ENCODE measurements at places on chromosomes 5 and 9. TPM values are rescaled to one million over a fixed set of nuclear protein-coding genes. Genes with fewer than 3 reads are reported as not detected.

DNA sequence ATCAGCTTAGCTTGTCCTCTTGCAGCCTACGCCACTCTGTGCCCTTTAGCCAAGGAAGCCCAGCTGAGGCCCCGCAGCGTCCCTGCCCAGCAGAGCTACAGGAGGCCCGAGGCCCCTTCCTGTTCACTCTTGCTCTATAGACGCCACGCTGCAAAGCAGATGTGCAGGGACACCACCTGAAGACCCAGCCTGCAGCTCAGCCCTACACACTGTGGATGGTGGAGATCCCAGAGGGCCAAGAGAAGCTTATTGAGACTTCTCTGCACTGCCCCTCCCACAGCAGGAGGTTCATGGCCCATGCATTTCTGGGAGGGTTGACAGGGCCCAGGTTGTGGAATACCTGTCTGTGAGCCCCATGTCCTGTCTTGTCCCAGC, 33.6 kb downstream of the IRF1 start:
- peaks cover 82% of the 10 kb centered on the region for H3K4me1 ChIP-seq
- H3K4me3 ChIP-seq, result no peak overlapping the region
- no peak for DNase-seq
- H3K36me3 ChIP-seq, result no peaks in the 10 kb centered on the region

DNA sequence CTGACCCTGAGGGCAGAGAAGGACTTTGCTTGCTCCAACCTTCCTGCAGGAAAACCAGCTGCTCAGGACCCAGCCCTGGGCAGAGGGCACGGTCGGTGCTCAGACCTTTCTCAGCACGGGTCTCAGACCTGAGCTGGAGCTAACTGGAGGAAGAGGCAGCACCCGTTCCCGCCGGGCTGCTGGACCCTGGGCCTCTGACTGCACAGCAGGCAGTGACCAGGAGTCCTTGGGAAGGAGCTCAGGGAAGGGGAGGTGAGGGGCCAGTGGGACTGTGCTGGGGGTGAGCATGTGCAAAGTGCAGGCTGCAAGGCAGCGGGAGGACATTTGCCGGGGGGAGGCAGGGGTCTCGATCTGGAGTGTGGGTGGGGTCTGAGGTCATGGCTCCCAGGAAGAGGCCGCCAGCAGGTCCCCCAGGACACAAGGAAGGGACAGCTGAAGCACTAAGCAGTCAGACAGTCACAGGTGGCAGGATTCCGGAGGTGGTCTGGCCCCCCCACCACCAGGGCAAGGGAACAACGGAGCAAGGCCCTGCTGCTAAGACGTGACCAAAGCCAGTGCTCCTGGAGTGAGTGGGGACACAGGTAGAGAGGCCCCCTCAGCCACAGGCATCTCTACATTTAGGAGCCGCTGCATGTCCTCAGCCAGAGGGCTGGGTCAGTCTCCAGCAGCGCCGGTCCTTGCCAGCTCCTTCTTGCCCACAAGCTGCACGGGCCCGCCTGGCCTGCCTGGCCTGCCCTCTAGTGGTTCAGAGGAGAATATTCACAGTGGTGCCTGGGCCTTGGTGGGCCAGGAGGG, 4.8 kb upstream of the DPM2 start:
- DNase-seq, result no peak
- H3K4me1 ChIP-seq, result no peaks in the 10 kb centered on the region
- no peak overlapping the region for H3K27ac ChIP-seq
- H3K36me3 ChIP-seq, result peaks cover 77% of the 10 kb centered on the region
- no peaks in the 10 kb centered on the region for H3K27me3 ChIP-seq

GRCh38 chr5:40376566-40376965, 303.1 kb upstream of the PTGER4 start:
- peaks cover 2% of the 10 kb centered on the region for H3K36me3 ChIP-seq
- no peak overlapping the region for H3K27ac ChIP-seq
- no peaks in the 10 kb centered on the region for H3K27me3 ChIP-seq
- no peak overlapping the region for H3K4me3 ChIP-seq
- H3K4me1 ChIP-seq, result peaks cover 2% of the 10 kb centered on the region

DNA sequence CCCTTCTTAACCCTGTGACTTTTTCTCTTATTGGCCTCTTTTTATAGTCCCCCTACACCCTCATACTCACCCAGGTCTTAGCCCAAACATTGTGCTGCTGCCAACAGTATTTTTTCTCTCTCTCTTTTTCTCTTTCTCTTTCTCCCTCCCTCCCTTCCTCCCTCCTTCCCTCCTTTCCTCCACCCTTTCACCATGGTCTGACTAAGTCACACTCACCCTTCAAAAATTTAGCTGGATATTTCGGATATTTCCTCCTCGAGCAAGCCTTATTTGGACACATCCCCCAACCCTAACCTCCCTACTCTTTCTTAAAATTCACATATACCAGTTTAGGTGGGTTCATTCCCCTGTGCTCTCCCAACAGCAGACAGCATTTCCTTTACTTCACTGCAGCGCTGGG, 64.7 kb downstream of the FGF1 start:
- no peaks in the 10 kb centered on the region for H3K27me3 ChIP-seq
- H3K4me3 ChIP-seq, result no peak overlapping the region
- no peak overlapping the region for H3K27ac ChIP-seq
- H3K4me1 ChIP-seq, result no peaks in the 10 kb centered on the region

- H3K27me3 ChIP-seq, result no peaks in the 10 kb centered on the region
- H3K4me3 ChIP-seq, result no peak overlapping the region
- DNase-seq, result no peak
- H3K36me3 ChIP-seq, result no peaks in the 10 kb centered on the region
Measured at GRCh38 chr5:153745778-153746395, 255.4 kb downstream of the GRIA1 start.

- no peaks in the 10 kb centered on the region for H3K27me3 ChIP-seq
- no peaks in the 10 kb centered on the region for H3K36me3 ChIP-seq
- no peak overlapping the region for H3K27ac ChIP-seq
Measured at GRCh38 chr5:74670396-74671038, 14.5 kb upstream of the HEXB start.

The SH3TC2 gene
- not detected for total RNA-seq

The ENHO gene
- not detected for total RNA-seq

The SPATA31A6 gene
- not detected for total RNA-seq

The NR5A1 gene
- 0.29 TPM for total RNA-seq
